ENCODE measurements at places on chromosomes 1 and 21. TPM values are rescaled to one million over a fixed set of nuclear protein-coding genes. Genes with fewer than 3 reads are reported as not detected.

ADGRL2 gene
- 0.43 TPM for total RNA-seq

C1orf185 gene
- not detected for total RNA-seq

H3-3A gene
- total RNA-seq, result 259 TPM

ARTN gene
- 1.2 TPM for total RNA-seq

ZBTB7B gene
- 78.4 TPM for total RNA-seq

SAMD13 gene
- total RNA-seq, result not detected

TIE1 gene
- total RNA-seq, result 11.4 TPM

REN gene
- total RNA-seq, result not detected

HLX gene
- total RNA-seq, result 3.9 TPM

ETV3L gene
- total RNA-seq, result 1.7 TPM

SPATA6 gene
- 4.0 TPM for total RNA-seq

RHEX gene
- not detected for total RNA-seq

OLFM3 gene
- total RNA-seq, result not detected

DNA sequence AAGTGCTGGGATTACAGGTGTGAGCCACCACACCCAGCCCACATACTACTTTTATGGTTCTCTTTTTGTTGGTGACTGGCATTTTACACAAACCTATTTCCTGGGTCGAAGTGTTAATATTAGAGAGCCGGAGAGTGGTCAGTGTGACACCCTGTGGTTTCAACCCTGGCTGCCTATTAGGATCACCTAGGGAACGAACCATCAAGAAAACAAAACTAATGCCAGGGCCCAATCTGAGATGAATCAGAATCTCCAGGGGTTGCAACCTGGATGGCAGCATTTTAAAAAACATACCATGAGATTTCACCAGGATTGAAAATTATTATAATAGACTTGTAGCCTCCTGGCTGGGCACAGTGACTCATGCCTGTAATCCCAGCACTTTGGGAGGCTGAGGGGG lies 6.1 kb downstream of the MRPS21 start:
- DNase-seq, result no peak

DNA sequence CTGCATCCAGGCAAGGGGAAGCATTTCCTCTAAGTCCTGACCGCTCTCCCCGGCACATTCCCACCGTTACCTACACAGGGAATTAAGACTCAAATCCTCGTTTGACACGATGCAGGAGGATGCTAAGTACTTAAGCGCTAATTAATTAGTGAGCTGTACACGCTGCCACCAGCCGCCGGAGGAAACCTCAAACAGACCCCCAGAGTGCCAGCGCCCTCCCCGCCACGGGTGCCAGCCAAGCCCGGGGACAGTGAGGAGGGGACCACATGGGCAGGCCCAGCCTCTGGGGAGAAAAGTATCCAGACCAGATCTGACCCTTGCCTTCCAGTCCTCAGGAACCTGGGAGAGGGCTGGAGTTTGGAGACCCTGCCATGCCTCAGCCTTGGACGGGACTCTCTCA lies 17.4 kb upstream of the CASZ1 start:
- DNase-seq, result no peak

DNA sequence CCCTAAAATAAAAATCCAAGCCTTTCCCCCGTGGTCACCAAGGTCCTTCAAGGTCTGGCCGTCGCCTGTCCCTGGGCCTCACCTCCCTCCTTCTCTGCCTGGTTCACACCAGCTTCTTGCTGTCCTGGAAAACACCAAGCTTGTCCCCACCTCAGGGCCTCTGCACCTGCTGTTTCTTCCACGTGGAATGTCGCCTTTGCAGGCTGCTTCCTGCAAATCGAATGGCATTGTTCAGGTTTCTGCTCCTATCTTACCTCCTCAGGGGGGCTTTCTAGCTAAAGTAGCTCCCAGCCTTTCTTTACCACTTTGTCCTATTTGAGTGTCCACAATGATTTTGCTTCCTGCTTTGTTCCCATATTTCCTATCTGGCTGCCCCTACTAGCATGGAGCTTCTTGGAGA lies 3.3 kb upstream of the CASZ1 start:
- DNase-seq, result peak; percentile 31

DNA sequence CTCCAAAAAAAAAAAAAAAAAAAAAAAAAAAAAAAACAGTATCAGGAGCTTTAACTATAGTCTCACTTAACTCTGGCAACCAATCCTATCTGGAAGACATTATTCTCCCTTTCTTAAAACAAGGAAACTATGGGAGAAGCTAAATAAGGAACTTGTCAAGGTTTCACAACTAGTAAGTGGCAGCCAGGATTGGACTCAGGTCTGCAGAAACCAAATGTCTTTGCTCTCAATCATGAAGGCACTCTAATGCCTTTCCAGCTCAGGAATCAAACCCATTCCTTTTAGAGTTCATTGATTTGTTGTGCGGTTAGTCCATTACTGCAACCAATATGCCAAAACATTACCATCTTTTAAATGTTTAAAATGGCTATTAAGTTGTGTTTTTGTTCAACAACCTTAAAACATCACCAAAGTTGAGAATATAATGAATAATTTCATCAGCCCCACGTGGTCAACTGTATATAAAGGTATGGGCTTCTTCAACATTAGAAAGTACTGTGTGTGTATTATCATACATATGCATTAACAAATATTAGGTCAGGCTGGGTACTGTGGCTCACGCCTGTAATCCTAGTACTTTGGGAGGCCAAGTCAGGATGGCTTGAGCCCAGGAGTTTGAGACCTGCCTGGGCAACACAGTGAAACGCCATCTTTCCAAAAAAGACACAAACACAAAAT lies 1.5 kb downstream of the EPRS1 start:
- no peak for DNase-seq

GRCh38 chr1:35173491-35173890 lies 19.5 kb downstream of the SFPQ start:
- DNase-seq, result no peak

DNA sequence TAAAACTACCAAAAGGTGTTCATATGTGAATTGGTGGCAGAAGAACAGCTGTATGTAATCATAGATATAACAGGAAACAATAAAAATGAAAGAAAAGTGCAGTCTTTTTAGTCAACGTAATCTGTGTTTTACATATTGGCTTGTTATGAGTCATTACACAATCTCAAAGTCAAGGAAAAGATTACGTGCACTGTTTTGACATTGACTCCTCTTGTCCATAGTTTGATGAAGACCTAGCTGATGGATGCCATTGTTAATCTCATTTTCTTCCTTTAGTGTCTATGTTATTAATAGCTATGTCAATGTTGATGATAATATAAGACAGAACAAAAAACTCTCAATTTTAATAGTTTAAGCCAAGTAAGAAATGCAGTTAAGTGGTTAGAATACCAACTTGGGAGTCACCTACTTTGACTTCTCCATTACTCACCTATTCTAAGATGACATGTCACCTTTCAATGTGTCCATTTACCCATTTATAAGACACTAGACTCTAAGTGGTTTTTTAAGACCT lies 84.5 kb upstream of the SAMSN1 start:
- DNase-seq, result no peak

- DNase-seq, result no peak
These were observed 64.4 kb upstream of the FAM20B start for GRCh38 chr1:178961331-178961730.

DNA sequence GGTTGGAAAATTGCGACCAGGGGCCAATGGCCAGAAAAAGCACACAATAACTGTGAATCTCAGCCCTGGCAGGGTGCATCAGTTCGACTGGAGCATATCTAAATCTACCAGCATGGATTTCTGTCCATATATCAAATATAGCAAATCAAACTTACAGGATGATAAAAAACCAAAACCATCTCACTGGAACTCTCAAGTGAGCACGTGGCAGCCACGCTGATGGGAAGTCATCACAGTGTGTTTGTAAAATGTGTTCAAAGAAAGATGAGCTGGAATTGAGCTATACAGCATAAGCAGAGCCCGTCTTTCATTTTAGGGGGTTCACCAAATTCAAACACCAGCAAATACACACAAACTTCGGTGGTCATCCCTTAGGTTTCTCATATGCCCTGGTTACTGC lies 610.1 kb downstream of the AJAP1 start:
- no peak for DNase-seq

DNA sequence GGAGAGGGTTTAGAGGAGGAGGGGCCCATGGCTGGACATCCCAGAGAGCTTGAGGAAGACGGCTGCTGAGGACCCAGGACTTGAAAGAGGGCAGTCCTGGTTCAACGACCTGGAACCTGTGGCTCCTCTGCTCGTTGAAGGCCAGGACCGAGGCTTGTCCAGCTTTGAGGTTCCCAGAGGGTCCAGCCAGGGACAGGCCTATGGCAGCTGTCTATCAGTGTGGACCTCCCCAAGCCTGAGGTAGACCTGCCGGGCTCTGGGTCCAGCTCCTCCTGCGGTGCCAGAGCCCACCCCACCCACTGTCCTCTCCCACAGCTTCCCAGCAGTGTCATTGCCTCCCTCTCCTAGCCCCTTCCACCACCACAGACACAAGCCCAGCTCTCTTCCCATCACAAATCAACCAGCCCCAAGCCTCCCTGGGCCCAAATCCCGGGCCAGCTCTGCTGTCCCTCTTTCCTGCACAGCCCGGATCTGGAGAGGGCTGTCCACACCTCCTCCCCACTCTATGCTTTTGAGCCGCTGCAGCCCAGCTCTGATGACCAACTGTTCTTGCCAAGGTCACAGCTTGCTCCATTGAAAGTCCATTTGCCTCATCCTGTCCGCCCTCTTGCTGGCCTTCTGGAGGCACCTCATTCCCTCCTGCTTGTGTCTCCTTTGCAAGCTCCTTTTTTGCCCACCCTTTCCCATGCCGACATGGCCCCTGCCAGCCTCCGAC lies 48.7 kb upstream of the EDN2 start:
- DNase-seq, result no peak

- no peak for DNase-seq
These were observed 726 bp downstream of the TMEM54 start for GRCh38 chr1:32900371-32900955.

GRCh38 chr1:218034468-218034867 lies 250.6 kb upstream of the RRP15 start:
- DNase-seq, result no peak

DNA sequence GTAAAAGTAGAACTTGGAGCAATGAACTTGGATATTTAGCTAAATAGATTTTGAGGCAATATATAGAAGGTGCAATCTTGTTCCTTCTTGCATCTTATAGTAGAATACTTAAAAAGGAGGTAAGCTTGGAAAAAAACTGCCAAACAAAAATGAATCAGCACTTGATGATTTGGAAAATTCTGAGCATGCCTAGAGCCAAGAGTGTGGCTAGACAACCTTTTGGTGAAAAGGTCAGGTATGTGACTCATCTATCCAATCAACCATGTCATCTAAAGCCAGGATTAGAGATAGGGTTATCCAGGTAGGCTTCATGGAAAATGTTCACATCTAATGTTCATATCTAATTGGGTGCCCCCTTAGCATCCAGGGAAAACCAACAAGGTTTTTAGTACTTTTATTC lies 515.0 kb downstream of the COL11A1 start:
- no peak for DNase-seq

GRCh38 chr1:202802998-202803932 lies 5.0 kb downstream of the KDM5B start:
- no peak for DNase-seq

- DNase-seq, result no peak
These were observed 20.7 kb upstream of the ARHGEF16 start for GRCh38 chr1:3433596-3434320.

DNA sequence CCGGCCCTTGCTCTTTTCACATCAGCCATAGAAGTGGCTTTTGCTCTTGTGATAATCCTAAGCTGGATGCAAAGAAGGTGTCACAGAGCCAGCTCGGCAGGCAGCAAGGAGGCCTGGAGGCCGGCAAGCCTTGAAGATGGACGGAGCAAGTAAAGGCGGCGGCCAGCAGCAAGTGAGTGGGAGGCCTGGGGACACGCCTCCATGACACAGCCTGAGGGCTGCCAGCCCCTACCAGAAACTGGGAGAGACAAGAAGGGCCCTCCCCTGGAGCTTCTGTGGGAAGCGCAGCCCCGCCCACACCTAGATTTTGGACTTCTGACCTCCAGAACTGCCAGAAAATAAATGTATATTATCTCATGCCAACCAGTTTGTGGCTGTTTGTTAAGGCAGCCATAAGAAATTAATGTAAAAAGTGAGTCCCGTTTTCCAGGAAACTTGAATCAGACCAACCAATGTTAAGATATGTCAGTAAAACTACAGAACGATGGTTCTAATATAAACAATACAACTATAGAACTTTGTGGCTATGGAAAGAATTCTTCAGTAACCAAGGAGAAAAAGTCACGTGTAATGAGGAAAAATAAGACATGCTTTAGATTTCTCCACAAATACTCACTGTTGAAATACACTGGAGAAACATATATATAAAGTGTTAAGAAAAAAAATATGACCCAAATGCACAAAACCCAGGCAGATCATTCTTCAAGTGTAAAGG lies 49.9 kb downstream of the BACE2 start:
- DNase-seq, result no peak

DNA sequence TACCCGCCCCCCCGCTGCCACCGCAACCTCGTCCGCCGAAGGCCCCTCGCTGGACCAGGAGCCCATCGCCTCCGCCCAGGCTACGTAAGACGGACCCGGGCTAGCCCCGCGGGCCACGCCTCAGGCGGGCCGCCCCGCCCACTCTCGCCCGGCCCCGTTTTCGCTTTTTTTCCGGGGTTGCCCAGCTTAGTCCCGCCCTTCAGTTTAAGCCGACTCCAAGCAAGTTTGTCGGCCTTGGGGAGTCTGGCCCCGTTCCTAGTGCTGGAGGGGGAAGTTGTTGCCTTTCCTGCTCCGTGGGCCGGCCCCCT lies 3.0 kb downstream of the RUSC1 start:
- DNase-seq, result peak; percentile 86

- peak; percentile 75 for DNase-seq
These were observed 782 bp upstream of the SDE2 start for GRCh38 chr1:225999912-226000337.

DNA sequence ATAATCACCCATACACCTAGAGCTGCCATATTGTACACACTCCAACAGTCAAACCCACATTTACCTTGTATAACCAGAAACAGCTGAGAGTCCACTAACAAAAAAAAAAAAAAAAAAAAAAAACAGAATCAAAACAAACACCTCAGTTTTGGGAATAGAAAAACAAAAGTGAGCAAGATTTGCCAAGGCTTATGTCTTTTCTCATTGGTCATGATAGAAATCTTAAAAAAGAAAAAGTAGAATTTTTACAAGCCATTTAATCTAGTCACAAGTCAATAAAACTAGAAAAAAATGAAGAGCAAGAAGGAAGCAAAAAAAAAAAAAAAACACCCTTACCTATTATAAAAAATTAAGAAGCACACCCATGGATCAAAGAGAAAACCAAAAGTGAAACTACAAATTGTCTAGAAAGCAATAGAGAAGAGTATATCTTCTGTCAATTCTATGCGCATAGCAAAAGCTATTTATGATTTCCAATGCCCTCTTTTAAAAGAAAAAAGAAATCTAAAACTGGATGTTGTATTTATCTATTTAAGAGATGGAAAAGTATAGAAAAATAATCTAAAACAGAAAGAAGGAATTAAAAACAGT lies 113.2 kb upstream of the GALNT2 start:
- DNase-seq, result no peak

GRCh38 chr1:183804387-183804786 lies 533 bp upstream of the RGL1 start:
- no peak for DNase-seq

DNA sequence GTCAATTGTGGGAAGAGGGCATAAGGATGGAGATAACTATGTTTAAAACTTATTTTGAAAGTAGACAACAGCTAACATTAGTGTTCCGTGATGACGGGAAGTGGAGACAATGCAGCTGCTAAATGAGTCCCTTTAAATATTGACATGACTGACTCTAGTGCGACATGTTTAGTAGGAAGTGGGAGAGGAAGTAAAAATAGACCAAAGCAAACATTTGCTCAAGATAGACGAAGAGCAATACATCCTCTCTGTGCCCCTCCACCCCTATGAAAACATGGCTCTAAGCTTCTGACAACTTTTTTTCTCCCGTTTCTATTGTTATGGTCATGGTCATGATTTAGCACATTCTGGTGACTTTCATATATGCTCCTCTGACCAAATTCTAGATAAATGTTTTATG lies 60.0 kb upstream of the HMCN1 start:
- DNase-seq, result no peak

Data from natural killer cell treated with Interleukin-12 subunit alpha and Interleukin-12 subunit beta and Interleukin-15 and Interleukin-18, amount 100 ng/mL, for 72 hours (primary cell).